ENCODE measurements at places on chromosomes 1 and 21.

DNA sequence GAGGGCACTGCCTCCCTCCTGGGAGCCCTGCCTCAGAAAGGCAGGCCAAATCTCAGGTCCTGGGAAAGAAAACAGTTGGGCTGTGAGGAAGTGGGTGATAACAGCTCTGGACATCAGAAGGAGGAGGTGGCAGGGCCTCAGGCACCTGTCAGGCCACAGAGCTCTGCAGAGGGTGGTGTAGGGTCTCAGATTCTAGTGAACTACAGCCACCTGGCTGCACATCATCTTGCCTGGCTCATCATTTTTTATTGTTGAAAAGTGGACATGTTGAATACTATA, 15.3 kb upstream of the ZNF678 start:
- no peak for DNase-seq

DNA sequence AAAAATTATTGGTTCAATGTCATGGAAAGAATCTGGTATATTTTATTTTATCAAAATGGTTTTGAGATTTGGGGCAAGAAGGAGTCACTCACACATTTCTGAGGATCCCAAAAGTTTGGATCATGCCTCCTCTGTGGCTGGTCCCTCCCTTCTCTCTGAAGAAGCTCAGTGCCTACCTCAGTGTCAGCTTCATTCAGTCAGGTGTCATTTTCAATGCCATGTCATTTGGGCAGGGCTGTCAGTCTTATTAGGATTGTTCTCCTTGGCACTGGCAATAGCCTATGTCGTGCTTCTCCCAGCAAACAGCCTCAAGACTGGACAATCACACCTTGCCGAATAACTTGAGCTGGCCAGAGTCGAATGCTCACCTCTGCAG, 264.5 kb upstream of the CAMK1G start:
- DNase-seq = no peak

- no peak for DNase-seq
Measured at GRCh38 chr1:237814319-237814924, 76.3 kb downstream of the ZP4 start.

GRCh38 chr1:1440262-1441001, 4.9 kb downstream of the VWA1 start:
- no peak for DNase-seq

DNA sequence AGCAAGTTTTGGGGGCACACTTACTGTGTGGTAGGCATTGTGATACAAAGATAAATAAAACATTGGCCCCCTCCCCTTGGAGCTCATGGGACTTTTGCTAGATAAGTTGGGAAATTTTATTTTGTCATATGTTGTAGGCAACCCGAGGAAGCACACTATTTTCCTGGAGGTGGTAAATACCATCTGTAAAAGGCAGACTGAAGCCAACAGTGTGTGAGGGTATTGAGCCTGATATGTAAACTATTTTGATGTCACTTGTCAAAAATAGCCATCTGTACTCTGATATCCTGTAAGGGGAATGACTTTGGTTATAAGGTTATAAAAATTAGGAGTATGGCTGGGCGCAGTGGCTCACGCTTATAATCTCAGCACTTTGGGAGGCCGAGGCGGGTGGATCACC, 30.6 kb downstream of the VANGL2 start:
- DNase-seq = no peak

GRCh38 chr1:203324105-203325025, 19.0 kb downstream of the BTG2 start:
- DNase-seq = peak; percentile 67

GRCh38 chr1:61636814-61637213, 88.1 kb downstream of the TM2D1 start:
- no peak for DNase-seq

GRCh38 chr1:111551623-111552411, 48.4 kb upstream of the ADORA3 start:
- no peak for DNase-seq

- peak; percentile 24 for DNase-seq
Measured at GRCh38 chr1:171185091-171185490, at the start of gene FMO2. TSS of gene FMO2 (plus strand) at chr1:171185300. CDS start at chr1:171185714, 414 bp downstream.

- peak; percentile 89 for DNase-seq
Measured at GRCh38 chr1:30801771-30802198, 44.2 kb upstream of the LAPTM5 start.

DNA sequence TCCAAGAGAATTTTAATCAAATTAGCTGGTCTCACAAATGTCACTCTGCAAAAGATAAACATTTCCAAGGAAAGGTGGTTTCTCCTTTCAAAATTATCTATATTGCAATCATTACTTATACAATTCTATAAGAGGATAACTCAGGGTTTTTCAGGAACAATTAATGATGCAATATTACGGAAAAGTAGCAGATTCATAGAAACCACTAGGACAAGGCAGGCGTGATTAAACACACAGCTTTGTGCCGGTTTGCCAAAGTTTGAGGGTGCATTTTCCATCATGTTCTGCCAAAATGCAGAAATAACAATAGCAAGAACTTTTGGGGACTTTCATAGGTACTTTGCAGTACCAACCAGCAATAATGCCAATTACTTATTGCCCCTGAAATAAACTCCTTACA, 605 bp downstream of the TNFRSF9 start:
- no peak for DNase-seq

DNA sequence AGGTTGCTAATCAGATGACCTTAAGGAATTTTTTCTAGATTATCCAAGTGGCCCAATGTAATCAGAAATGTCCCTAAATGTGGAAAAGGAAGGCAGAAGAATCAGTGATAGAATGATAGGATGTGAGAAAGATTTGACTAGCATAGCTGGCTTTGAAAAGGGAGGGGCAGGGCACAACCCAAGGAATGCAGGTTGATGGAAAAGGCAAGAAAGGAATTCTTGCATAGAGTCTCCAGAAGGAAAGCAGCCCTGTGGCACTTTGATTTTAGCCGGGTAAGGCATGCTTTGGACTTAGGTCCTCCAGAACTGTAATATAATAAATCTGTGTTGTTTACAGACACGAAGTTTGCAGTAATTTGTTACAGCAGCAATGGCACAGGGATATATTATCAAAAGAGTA, 375.7 kb upstream of the B3GALT2 start:
- DNase-seq = no peak

- no peak for DNase-seq
Measured at GRCh38 chr21:42781150-42781970, 98.0 kb downstream of the WDR4 start.

DNA sequence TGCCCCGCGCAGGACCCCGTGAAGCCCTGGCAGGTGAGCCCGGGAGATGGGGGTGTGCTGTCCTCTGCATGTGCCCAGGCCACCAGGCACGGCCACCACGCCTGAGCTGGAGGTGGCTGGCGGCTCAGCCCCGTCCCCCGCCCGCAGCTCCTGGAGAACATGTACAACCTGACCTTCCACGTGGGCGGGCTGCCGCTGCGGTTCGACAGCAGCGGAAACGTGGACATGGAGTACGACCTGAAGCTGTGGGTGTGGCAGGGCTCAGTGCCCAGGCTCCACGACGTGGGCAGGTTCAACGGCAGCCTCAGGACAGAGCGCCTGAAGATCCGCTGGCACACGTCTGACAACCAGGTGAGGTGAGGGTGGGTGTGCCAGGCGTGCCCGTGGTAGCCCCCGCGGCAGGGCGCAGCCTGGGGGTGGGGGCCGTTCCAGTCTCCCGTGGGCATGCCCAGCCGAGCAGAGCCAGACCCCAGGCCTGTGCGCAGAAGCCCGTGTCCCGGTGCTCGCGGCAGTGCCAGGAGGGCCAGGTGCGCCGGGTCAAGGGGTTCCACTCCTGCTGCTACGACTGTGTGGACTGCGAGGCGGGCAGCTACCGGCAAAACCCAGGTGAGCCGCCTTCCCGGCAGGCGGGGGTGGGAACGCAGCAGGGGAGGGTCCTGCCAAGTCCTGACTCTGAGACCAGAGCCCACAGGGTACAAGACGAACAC, 1.8 kb downstream of the TAS1R3 start:
- no peak for DNase-seq

GRCh38 chr1:116537898-116538297, 32.9 kb downstream of the CD58 start:
- no peak for DNase-seq

DNA sequence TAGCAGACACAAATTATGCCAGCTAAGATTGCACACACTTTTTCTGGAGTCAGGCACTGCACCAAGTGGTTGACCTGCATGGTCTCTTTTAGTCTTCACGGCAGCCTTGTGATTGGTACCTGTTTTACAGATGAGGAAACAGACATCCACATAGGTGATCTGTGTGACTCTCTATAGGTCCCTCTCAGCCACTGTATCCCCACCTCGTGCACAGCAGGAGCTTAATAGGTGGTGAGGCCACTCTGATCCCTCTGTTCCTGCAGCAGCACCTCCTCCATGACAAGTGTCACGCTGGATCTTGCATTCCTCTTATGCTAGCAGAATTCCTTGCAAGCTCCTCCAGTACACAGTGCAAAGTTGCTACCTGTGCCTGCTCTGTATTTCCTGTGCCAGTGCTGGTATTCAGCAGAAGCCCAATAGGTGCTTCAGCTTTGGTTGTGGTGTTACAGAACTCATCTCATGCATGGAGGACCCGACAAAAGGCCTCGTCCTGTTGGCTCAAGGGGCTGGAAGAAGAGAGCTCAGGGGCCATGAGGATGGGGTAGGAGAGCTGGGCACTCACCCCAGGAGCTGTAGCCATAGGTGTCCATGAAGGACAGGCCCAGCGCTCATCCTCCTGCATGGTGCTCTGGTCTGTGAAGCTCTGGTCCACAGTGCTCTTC, 546.7 kb downstream of the PTPRU start:
- no peak for DNase-seq

DNA sequence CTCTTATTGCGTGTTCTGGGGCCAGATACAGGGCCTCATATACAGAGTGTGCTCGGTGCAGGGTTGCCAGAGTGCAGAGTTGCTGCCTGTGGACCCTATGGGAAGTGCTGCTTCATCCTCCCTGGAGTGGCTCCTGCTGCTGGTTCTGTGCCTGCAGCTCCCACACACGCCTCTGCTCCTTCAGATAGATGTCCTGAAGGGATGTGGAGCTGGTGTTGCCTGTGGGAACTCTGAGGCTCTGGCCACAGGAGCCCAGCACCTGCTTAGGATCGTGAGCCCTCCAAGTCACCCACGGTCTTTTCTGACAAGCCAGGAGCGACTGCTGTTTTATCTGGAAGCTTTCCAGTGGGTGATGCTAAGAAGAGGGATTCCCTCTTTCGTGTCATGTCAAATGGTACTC, 120.5 kb downstream of the CAMTA1 start:
- no peak for DNase-seq
